BJ (cell line): ENCODE measurements at places on chromosomes 1 and 21.

GRCh38 chr1:46673749-46674182, 2.1 kb downstream of the TEX38 start:
- DNase-seq, result no peak

DNA sequence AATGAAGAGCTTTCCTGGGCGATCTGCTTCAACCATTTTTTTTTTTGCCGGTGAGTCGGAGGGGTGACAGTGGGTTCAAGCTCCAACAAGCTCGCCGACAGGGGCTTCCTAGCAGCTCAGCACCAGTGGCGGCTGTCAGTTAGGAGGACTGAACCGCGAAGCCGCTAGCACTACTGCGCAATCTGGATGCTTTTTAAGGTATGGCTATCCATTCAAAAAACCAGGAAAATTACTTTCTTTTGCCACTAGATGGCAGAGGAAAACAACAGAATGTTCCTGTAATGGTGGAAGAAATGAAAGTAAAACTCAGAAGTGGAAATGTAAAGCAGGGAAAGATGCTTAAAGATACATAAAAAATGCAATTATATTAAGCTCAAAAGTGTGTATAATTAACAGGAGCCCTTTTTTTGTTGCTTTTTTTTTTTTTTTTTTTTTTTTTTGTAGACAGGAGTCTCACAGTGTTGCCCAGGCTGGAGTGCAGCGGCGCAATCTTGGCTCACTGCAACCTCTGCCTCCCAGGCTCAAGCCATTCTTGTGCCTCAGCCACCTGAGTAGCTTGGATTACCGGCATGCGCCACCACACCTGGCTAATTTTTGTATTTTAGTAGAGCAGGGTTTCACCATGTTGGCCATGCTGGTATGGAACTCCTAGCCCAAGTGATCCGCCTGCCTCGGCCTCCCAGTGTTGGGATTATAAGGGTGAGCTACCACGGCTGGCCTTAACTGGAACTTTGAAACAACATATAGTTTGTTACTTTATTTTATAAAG, 8.5 kb downstream of the KYAT3 start:
- no peak for DNase-seq

GRCh38 chr1:222995236-222995580, 147.8 kb downstream of the TLR5 start:
- DNase-seq, result no peak

DNA sequence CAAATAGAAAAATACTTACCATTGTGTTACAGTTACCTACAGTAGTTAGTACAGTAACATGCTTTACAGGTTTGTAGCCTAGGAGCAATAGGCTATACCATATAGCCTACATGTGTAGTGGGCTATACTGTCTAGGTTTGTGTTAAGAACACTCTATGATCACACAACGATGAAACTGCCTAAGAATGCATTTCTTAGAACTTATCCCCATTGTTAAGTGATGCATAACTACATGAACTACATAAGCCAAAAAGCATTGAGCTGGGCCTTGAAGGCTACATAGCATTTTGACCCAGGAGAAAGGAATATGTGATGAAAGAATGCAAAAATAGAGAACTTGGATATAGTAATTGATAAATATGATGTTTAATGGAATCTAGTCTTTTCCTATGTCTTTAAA, 46.4 kb upstream of the JUN start:
- DNase-seq, result no peak

- no peak for DNase-seq
These were observed 10.8 kb upstream of the IER5 start for GRCh38 chr1:181077576-181078242.

DNA sequence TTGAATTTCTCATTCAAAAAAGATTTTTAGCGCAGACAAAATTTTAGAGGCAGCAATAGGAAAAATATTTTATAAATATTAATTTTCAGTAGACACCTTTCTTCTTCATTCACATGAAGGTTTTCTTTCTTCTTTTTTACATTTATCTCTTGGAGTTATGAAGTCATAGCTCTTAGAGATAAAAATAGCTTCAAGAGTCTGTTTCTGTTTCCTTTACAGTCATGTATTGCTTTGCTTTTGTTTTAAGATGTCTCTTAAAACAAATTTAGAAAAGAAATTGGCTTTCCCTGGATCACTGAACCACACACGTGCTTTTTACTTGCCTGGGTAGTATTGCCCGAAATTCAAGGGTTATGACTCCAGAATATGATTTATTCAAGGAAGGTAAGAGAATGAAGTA, 369.9 kb upstream of the LRRC7 start:
- no peak for DNase-seq

DNA sequence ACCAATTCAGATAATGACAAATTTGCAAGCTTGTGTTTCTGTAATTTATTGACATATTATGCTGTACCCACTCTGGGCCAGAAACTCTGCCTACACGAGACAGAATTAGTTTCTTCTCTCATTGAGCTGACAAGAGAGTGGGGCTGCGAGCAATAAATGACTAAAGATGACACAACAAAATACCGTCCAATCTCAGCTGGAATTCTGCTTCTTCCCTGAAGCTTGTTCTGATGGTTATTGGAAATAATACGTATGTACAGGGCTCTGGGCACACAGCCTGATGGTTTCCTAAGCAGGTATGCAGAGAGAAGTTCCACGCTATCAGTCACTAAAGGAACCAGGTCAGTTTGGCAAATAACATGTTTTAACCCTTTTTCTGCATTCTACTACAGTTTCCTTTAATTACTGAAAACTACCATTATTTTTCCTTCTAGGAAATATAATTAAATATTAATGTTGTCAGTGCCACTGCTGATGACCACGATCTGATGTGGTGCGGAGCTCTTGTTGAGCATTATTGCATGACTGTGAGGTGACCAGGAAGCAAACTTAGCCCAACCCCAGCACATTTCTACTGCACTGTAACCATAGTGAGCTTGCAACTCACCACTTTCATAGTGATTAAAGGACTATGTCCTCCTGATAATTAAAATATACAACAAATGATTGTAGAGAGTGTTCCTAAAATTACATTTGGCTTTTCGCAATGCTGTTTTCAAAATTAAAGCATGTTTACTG, 221.4 kb upstream of the L1TD1 start:
- DNase-seq, result no peak

- DNase-seq, result no peak
These were observed 6.7 kb downstream of the MATN1 start for GRCh38 chr1:30716646-30717045.
